ENCODE measurements at places on chromosomes 12 and 14.
A peak's percentile ranks its signal among the peaks of the same experiment; 100 is the strongest.

GRCh38 chr14:80523518-80524117 is 312.3 kb upstream of the DIO2 start:
- DNase-seq = no peak

DNA sequence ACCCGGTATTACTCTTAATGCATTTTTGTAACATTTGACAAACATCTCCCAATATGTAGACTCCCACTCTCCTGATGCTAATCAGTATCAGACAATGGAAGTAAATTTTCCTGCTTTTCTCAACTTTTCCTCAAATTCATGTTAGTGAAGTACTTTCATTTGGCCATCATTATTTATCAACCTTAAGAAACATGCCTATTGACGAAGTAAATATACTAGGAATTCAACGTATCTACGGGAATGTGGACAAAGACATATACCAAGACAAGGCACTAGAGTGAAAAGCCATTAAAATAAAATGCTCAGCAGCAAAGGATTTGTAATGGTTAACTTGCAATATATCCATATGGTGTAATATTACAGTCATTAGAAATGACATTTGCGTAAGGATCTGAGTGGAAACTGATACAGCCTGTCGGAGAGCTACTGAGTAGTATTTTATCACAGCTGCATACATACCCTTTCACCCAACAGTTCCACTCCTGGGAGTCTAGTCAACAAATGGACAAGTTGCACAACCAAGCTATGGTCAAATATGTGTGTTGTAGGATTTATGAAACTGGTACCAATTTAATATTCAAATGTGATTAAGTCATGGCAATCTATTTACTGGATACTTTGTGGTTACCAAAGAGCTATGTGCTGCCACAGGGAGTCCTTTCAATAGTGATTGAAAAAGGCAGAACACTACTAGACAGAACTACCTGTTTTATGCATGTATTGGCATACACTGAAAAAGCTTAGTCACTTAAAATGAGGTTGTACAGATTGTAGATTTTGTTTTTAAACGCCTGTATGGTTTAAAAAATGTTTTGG is 26.5 kb downstream of the NUDT4 start:
- no peak for DNase-seq

- no peak for DNase-seq
Measured at GRCh38 chr12:57098546-57098945, 9.6 kb downstream of the NAB2 start.

- no peak for DNase-seq
Measured at GRCh38 chr12:99002731-99003130, 357.6 kb downstream of the APAF1 start.

GRCh38 chr12:108594-108993 is 42.0 kb downstream of the IQSEC3 start:
- DNase-seq = no peak

DNA sequence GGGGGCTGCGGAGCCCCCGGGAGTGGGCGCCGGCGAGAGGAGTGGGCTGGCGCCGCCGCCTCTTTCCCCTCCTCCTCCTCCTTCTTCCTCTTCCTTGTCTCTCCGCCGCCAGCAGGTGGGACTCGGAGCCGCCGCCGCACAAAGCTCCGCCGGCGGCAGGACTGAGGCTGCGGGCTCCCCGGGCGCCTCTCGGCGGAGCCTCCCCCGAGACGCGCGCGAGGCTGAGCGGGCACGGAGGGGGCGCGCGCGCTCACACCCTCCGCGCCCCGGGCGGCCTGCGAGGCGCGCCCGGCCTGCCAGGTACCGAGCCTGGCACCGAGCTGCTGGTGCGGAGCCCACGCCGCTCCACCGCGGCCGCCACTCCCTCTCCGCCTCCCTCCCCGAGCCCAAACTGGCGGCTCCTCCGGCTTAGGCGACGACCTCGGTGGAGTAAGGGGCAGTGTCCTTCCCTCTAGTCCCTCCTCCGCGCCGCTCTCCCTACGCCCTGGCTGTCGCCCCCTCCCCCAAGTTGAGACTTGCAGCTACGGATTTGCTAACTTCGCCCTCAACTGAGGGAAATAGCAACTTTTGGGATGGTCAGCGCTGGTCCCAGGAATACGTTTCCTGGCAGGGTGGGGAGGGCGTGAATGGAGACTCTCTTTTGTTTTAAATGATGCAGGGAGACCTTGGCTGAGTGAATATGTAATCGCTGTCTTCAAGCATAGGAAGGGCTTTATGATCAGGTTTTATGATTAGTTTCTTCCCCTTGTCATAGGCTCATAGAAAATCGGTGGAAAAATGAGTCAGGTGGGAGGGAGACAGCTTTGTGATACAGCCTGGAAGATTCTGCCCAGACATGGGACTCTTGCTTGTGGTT is 199.5 kb upstream of the CAND1 start:
- DNase-seq = no peak

DNA sequence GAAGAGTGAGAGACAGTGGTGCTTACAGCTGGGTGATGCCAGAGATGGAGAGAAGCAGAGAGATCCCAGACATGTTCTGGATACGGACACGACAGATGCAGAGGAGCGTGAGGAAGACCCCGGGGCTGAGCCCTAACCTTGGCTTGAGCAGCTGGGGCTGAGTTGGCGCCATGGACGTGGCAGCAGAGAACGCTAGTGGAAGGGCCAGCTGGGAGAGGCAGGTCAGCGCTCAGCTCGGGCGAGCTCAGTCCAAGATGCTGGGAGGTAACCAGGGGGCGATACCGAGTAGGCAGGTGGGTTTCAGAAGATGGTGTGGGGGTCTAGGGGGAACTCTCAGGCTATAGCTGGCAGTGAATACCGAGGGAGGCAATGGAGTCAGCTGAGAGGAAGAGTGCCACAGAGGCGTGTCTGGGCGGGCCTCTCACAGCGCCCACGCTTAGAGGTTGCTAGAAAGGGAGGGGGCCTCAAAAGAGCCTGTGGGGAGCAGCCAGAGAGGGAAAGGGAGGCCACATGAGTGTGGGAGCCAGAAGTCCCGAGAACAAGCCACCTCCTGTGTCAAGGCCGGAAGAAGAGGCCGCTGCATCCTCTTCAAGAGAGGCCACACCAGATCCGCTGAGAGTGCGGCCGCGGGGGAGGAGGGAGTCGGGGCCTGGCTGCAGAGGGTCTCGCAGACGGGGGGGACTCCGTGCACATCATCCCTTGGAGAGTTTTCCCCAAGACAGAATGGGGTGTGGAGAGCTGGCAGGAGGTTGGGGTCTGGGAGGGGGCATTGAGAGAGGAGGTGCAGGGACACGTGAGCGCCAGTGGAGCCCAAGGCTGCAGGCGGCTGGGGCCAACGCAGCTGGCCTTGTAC is 57.0 kb upstream of the DIO3 start:
- DNase-seq = no peak

DNA sequence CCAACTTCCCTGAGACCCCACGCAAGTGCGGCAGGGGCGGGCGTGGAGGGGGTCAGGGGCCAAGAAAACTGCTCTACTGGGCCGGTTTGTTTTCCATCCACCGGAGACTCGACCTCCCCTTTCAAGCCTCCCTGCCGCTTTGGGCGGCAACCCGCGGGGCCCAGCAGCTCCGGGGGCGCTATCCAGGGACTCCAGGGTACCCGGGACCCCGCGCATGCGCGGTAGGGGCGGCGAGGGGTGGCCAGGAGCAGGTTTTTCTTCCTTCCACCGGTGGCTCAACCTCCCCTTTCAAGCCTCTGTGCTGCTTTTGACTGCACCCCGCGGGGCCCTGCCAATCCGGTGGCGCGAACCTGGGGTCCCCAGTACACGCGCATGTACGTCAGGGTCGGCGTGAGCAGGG is 323.5 kb downstream of the ALG10 start:
- DNase-seq = no peak

- DNase-seq = no peak
Measured at GRCh38 chr12:21823581-21823980, 49.1 kb upstream of the KCNJ8 start.

DNA sequence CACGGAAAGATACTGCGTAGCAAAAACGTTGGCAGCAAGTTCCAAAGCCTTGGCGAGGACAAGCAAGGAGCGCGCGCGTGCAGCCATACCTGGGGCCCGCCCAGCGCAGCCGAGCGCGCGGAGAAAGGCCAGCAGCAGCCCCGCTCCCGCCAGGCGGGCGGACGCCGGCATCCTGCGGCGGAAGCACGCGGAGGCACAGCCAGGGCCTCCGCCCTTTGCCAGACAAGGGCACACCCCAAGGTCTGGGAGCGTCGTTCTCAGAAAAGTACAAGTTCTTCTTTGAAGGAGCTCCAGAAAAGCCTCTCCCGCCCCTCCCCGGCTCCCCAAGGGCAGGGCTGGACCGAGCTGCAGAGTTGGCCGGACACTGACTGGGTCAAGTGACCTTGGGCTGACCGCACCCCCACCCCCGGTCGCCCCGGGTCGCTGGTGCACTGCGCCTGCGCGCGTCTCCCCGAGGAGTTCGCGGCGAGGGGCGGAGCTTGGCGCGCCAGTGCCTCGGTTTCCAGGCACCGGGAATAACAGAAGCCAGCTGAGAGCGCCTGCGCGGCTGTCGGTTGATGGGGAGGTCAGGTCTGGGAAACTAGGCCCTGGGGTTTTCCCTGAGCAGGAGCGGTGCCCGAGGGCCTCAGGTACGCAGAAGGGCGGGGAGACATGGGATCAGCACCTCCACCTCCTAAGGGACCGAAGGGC is at the start of gene ZC2HC1C:
Gene ZC2HC1C, plus strand, starts transcription at position 521 of the 690 bp plus-strand sequence. CDS start 933 bp downstream, outside the sequence.
- peak; percentile 54 for DNase-seq

DNA sequence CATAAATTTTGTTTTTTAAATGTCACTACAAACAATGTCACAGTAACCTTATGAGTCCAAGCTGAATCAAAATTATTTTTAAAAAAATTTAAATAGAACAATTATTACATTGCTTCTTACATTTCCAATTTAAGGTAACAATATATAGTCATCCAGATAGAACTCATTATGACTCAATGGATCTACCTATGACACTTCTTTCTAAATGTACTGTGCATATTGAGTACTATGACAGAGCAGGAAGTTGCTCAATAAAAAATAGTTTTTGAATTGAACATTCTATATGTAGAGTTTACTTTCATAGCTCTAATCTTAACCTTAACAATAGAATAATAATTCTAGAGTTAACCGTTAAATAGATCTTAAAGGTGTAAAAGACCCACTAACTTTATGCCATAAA is 44.4 kb upstream of the ALG10 start:
- DNase-seq = no peak

DNA sequence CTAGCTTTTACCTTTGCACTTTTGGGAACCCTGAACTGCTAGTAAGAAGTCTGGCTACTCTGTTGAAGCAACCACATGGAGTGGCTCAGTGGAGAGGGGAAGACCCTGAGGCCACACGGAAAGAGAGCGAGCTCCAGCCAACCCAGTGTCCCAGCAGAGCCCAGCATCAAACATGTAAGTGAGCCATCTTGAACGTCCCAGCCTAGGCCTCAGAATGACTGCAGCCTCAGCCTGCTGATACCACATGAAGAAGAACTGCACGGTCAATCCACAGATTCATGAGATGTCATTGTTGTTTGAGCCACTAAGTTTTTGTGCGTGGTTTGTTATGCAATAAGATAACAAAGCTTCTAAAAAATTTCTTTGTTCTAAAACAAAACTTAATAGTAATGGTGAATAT is 40.2 kb downstream of the TFCP2 start:
- no peak for DNase-seq

GRCh38 chr12:56221232-56221756 is 428 bp downstream of the RNF41 start:
- DNase-seq = no peak

DNA sequence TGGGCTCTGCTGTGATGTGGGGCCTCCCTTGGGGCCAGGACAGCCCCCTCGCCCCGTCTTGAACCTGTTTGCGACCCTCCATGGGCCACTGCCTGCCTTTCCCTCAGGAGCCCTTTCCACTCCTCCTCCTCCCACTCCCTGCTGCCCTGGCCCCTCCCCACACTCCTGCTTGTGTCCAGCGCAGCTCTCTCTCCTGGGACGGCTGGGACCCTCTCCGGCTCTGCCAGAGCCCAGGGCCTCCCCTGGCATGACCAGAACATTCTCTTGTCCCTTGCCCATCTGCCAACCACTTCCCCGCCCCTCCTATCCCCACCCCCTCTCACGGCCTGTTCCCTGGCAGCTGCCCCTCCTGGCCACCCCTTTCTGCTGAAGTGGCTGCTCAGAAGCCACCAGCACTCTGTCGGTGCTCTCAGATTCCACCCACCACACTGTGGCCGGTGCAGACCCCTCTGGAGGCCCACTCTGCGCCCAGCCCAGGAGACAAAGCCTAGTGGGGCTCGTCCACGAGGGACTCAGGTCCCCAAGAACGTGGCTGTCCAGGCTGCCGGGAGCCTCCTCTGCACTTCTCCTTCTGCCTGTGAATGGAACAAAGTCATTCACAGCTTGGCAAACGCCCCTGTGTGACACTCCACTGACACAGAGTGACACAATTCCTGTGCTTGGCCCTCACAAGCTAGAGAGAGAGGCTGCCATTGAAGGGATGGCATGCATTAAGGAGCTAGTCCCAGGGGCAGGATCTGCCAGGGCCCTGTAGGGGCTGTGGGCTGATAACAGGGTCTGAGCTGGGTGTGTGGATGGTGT is 1.4 kb downstream of the ASPG start:
- DNase-seq = no peak

DNA sequence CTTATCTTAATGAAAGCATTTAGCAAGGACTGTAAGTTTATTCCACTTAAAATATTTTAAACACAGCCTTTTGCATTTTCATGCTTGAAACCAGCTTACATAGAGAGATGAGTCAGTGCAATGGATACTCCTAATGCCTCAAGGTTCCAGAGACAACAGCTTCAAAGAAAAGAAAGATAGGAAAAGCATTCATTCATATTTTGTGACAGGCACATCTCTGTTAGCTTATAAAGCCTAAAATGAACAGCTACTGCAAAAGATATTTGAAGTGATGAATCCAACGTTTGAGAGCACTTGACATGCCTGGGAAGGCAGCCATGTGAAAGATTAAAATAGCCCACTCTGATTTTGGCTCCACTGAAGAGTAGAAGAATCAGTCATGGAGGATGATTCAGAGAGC is 814.5 kb downstream of the RPS29 start:
- no peak for DNase-seq

GRCh38 chr12:114628199-114628598 is 55.8 kb downstream of the TBX3 start:
- no peak for DNase-seq

- no peak for DNase-seq
Measured at GRCh38 chr14:34222122-34222521, 239.9 kb downstream of the SPTSSA start.

DNA sequence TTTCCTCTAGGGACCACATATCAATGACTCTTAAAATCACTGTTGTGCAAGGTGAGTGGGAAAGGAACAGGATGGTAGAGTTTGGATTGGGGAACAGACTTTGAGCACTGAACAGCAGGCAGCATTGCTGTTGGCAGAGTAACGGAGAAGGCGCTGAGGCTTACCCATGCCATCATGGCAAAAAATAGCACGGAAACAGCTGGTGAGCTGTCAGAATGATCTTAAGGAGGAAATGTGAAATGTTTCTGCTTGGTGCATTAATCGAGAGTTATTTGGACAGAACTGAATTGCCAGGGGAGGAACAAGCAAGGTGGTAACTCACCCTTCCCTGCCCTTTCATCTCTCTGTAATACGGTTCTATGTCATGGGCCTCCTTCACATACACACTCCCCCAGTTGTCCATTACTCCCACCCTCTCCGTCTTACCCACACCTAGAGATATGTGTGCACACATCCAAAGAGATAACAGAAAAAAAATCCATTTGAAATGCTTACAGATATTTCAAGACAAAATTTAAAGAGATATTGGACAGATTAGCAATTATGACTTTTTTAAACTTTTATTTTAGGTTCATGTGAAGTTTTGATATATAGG is 572.5 kb downstream of the DIO2 start:
- no peak for DNase-seq
